ENCODE measurements at places on chromosomes 5 and 9.

DNA sequence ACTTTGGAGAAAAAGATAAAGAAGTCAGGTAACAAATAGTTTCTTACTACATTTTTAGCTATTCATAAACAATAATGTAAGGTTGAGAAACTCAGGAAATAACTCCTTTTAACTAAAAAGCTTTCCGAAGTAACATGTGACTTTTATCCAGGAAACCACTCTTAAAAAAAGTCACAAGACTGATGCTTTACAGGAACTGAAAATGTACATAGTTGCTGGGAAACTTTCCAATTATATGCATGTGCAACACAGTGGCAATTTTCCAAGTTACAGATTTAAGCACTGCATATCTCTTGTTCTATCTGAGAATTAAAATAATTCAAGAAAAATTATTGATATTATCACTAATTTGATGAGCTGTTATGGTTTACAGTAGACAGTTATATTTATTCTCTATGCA, 105.2 kb downstream of the CDH10 start:
- DNase-seq: no peak

GRCh38 chr9:85859765-85860164, 81.2 kb upstream of the NAA35 start:
- DNase-seq: no peak

DNA sequence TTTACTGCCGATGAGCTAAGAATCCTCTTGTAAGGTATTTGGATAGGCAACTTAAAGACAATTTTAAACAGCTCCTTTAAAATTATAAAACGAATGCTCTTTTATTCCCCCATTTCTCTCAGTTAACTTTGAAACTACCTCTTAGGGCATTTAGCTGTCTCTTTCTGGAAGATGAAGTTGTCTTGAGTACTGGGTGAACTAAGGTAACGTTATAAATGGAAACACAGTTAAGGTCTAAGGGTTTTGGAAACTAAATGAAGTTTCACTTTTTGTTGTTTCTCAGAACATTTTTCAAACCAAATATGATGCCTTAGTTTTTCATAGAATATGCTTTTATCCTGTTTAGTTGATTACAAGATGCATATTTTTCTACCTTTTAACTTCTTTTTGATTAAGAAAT, 6.8 kb downstream of the UBE2R2 start:
- DNase-seq: no peak

DNA sequence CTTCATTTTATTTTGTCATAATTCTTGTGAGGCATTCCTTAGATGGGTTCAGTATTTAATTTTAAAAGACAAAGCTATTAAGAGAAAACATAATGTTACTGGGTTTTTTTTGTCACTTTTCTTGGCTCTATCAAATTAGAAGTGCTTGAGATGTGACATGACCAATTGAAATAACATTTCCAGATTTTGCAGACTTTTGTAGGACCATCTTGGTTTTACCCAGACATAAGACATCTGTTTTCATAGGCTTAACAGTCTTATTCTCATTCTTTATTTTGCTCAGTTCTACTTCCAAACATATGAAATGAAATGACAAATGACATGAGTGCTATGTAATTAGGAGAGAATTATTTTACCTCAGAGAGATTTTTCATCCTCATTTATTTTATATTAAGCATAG, 19.6 kb downstream of the GPR21 start:
- DNase-seq: no peak

DNA sequence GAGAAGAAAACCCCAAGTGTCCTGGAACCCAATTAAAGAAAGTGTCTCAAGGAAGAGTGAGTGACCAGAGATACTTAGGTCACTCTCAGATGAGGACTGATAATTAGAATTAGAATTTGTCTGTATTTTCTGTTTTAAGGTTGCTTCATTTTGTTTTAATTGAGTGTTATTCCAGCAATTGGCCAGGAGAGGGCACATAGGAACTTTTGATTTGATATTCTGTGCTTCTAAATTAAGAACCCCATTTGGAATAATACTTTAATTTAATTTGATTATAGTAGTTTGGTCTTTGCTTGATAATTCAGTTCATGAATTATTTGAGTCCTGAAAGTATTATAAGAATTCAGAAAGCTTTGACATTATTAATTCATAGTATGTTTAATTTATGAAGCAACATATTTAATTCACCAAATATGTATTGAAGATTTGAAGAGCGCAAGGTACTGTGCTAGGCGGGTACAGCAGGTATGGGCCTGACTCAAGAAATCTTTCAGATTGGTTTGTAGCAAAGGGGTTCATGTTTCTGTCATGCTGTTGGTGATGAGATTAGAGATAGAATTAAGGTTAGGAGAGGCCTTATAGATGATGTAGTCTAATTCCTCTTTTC, 4.9 kb downstream of the MRPL22 start:
- no peak for DNase-seq

DNA sequence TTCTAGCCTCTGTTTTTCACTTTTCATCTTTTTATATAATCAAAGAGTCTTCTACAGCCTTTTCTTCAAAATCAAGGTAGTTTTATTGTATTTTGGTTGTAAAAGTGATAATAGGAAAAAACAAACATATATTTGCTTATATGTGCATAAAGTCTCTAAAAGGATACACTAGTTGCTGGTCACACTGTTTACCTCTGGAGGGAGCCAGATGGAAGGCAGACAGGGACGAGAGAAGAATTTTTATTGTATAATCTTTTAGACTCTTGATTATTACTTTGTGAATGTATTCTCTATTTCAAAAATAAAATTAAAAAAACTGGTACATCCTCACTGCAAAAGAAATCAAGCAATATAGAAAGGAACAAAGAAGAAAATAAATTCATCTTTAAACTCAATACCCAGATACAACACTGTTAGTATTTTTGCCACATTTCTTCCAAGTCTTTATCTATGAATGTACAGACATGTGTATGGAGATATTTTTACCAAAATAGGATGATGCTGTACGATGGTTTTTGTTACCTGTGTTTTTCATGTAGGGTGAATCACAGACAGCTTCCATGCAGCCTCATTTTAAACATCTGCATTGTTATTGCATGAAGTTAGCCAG, 6.1 kb upstream of the RNF183 start:
- peak; percentile 13 for DNase-seq

DNA sequence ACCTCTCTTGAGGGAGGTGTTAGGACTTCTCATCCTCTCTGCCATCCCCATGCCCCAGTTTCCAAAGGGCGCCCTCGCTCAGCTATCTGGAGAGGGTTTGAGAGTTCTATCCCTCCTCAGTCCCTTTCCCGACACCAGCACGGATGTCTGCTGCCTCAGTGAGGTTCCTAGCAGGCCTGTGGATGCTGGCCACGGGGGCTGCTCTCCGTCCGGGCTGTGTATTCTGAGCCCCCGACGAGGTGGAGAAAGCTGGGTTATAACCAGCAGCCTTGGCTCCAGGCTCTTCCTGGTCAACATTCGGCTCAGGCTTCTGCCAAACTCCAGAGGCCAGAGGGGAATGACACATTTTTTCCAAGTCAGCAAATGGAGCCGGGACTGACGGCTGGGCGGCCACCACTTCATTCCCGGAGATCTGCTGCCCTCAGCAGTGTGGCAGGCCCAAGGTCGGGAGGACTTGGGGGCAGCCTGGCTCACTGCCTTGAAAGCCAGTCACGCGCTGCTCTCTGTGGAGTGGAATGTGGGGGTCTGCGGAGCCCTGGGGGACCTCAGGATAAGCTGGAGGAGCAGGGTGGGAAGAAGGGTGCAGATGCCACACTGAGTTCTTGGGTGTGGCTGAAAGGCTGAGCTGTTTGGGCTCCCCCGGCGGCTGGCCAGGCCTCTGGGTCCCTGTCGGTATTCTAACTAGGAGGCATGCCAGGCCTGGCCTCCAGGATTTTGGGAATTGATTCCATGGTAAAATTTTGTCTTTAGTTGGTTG, 27.4 kb downstream of the PTPA start:
- DNase-seq: no peak
